ENCODE measurements at places on chromosomes 13 and 19. TPM values are rescaled to one million over a fixed set of nuclear protein-coding genes. Genes with fewer than 3 reads are reported as not detected.
A peak's percentile ranks its signal among the peaks of the same experiment; 100 is the strongest.

B3GNT3 gene
- total RNA-seq, result not detected

EPSTI1 gene
- 16.5 TPM for total RNA-seq

ZNF256 gene
- 3.2 TPM for total RNA-seq

FFAR3 gene
- total RNA-seq, result 0.21 TPM

PPP1R12C gene
- 103 TPM for total RNA-seq

ZIC5 gene
- not detected for total RNA-seq

- DNase-seq, result no peak
These were observed 126.1 kb downstream of the FGF9 start for GRCh38 chr13:21796775-21797514.

DNA sequence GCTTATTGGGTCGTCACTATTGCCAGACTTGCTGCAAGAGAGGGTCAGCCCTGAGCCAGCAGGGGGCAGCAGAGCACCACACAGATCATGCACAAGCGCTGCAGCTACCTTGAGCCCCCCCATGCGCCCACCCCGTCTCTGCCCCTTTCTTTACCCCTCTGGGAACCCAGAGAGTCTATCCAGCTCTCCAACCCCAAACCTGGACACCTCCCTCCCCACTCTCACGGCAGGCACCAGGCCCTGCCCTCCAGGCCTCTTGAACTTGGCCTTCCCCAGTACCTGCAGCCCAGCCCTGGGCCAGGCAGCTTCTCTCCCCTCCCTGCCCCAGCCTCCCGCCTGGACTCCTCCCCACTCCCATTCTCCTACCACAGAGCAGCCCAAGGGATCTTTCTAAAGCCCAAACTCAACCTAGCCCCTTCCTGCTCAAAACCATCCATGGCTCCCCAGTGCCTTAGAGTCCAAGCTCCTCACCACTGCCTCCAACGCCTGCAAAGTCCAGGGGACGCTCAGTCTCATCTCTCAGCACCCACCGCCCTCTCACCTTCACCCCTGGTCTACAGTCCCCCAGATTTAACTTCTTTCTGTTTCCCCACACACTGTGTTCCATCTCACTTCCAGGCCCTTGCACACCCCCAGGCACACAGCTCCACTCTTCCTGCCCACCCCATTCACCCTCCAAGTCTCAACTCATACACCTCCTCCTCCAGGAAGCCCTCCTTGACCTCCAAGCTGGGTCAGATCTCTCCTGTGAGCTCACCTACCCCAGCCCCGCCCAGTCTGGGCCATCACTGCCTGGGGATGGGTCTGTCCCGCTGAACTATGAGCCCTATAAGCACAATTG, 9.4 kb upstream of the CEACAM16 start:
- DNase-seq, result peak; percentile 93

DNA sequence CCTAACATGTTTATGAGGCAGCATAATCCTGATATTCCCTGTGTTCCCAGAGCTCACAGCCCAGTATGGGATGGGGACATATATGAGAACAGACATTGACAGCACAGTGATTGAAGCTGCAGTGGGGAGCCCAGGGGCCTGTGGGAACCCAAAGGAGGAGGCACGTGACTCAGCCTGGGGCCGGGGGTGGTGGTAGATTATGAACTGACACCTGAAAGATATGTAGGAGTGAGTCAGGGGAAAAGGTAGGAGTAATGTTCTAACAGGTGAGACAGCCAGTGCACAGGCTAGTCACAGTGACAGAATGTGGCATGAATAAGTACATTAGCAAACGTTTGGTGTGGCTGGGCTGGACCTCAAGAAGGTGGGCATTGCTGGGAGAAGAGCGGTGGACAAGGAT, 29.0 kb downstream of the CKM start:
- DNase-seq, result no peak

DNA sequence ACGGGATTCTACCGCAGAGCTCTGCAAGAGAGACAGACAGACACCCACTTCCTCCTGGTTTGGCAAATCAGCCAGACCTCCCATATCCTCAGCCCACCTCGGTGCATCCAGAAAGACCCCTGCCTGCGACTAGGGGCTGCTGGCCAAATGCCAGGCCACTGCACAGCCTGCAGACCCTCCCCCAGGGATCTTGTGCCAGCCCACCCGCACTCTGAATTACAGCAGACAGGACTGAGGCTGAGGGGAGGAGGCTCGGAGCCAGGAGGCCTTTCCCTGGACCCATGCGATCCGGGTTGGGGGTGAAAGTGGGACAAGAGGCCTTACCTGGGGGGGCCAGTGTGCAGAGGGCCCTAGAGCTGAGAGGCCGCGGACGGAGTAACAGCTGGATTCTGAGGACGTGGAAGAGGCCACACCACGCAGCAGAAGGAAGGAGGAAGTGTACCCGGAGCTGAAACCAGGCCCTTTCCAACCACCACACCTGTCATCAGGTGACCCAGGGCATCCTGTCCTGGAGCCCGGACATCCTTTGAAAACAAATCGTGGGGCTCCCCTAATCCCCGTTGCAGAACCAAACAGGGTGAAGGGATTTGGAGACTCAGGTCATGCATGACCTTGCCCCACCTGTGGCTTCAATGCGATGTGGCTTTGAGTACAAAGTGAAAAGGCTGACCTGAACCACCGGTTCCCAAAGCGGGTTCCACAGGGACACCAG, 993 bp downstream of the FUT6 start:
- no peak for DNase-seq

DNA sequence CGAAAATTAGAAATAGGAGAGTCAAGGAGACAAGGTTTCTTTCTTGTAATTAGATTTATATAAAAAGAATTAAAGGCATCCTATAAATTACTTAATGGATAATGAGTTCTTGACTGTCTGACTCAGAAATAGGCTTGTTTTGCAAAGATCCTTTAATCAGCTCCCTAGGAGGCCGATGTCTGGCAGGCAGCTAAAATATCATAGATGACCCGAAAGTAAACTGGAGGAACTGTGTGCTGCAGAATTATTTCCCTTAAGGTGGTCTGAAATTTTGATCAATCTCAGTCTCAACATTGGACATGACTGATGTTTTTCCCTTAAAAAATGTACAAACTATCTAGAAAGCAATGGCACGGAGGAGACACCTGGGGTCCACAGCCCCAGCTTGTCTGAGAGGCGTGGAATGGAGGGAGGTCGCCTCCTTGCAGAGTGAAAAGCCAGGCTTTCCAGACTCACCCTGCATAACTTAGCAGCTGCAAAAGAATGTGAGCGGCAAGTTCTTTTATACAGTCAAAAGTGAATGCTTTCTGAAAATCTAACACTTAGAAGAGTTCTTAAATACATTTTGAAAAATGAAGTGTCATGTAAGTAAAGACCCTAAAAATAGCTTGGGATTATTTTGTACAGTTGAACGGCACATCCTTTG, 44.8 kb downstream of the MBNL2 start:
- no peak for DNase-seq

DNA sequence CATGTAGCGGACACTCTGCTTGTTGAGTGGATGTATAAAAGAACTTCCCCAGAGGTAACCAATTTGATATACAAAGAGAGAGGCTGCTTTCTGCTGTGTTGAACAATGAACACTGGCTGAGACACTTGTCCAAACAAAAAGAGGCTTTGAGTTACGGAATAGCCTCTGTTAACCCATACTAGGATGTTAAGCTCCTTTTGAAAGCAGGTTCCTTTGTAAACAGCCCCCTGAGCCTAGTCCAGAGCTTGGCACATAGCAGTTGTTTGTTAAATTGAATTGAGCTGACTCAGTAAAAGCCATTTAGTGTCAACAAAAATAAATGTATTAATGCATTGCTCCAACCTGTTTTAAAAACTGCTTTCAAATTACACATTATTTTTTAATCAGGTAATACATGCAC, 200.1 kb downstream of the MZT1 start:
- DNase-seq, result no peak

DNA sequence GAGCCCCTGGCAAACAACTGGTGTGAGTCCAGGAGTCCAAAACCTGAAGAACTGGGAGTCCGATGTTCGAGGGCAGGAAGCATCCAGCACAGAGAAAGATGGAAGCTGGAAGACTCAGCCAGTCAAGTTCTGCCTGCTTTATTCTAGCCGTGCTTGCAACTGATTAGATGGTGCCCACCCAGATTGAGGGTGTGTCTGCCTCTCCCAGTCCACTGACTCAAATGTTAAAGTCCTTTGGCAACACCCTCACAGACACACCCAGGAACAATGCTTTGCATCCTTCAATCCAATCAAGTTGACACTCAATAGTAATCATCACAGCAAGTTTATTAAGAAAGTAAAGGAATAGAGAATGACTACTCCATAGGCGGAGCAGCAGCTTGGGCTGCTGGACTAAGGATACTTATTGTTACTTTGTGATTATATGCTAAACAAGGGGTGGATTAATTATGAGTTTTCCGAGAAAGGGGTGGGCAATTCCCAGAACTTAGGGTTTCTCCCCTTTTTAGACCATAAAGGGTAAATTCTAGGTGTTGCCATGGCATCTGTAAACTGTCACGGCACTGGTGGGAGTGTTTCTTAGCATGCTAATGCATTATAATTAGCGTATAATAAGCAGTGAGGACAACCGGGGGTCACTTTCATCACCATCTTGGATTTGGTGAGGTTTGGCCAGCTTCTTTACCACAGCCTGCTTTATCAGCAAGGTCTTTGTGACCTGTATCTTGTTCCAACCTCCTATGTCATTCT, 65.6 kb upstream of the KCTD15 start:
- no peak for DNase-seq

DNA sequence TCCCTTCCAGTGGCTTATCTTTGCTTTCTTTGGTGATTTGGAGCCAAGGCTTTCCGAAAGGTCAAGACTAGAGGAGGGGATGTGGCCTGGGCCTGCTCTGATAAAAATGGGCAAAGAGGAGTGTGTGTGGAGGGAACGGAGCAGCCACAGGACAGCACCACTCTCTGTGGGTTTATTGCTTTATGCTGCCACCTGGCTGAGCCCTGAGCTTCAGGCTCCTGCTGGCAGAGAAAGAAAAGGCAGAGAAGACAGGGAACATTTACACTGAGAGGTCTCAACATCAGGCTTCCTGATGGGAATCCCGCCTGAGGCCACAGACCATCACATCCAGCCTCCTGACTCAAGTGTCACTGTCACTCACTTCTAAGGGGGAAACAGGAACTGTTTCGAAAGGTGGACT, 9.2 kb upstream of the GSX1 start:
- no peak for DNase-seq

GRCh38 chr13:26198116-26198515, 24.0 kb downstream of the RNF6 start:
- no peak for DNase-seq

GRCh38 chr19:6249296-6249695, 30.5 kb downstream of the MLLT1 start:
- no peak for DNase-seq

DNA sequence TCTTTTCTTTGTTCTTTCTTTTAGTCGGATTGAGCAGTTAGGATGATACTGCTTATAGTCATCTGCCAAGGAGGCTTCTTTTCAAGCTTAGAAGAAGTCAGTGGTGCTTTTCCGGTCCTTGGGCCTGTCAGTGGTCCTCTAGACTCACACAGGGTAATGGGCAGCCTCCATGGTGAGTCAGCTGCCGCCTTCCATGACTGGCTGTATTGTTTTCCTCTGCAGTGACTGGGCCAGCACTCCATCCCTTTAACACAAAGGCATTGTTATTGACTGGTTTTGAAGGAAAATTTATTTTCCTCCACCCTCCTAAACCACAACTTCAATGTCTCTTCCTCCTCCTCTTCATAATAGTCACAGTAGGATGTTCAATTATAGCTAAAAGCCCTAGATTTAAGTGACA, 47.1 kb upstream of the CNMD start:
- no peak for DNase-seq

GRCh38 chr19:41771410-41771809, 16.1 kb downstream of the CEACAM6 start:
- no peak for DNase-seq

- no peak for DNase-seq
These were observed 1.9 kb downstream of the NTN5 start for GRCh38 chr19:48670699-48671445.

DNA sequence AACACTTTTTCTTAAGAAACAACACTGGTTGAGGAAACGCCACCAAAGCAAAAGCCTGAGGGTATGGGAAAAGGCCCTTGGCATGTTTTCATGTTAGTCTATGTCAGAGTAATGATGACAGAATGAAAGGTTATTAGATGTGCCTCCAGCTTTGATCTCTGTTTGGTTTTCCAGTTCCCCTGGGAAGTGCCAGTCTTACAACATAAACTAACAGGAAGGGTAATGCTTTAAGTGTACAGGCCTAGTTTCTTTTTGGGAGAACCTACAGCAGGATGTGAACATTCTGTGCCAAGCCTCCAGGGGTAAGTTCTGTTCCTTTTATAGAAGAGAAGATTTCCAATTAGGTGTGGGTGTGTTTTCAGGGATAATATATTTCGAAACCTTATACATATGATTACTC, 121.7 kb downstream of the FNDC3A start:
- DNase-seq, result no peak

GRCh38 chr19:3513229-3514140, 7.4 kb downstream of the FZR1 start:
- DNase-seq, result no peak

- DNase-seq, result no peak
These were observed 25.0 kb upstream of the TINCR start for GRCh38 chr19:5592531-5593342.

DNA sequence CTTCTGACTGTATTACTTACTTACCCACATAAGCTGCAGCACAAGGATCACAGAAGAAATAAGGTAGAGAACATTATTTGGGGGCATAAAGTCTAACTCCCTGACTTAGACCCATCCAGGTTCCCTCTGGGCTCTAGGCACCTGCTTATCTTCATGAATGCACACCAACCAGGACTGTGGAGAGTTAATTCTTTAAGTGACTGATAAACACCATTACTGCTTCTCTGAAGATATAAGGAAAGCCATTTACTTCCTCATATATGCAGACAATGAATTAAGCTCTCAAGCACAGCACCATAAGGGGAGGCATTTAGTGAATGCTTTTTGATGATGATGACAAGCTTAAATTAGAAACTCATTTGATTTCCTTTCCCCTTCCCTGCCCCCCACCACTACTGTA, 22.5 kb downstream of the OBI1 start:
- DNase-seq, result no peak

DNA sequence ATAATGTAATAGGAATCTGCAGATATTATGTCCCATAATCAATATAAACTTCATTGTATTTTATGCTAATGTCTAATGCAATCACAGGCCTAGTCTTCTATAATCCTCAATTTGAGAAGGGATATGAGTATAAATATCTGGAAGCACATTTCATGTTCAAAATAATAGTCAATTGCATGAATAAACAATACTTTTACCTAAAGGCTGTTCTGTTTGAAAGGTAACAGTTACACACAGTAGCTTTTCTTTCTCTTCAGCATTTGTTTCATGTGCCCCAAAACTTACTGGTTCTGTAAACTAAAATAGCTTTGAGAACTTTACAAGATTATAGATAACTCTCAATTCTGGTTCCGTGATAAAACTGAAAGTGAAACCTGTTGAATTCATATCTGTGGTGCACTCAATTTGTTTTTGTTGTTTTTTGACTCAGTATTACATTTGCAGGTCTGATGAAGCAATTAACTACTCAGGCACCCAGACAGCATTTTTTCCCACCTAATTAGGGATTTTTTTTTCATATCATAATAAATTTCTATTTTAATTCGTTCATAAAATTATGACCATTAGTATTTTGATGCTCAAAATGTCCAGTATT, 1193.8 kb downstream of the SLITRK1 start:
- DNase-seq, result no peak

GRCh38 chr19:7922836-7923195, 2.7 kb downstream of the SNAPC2 start:
- no peak for DNase-seq
